ENCODE measurements at places on chromosomes 11 and 22. TPM values are rescaled to one million over a fixed set of nuclear protein-coding genes. Genes with fewer than 3 reads are reported as not detected.

SDHAF2 gene
- total RNA-seq, result 67.8 TPM

OR9G1 gene
- not detected for total RNA-seq

EPS8L2 gene
- 0.12 TPM for total RNA-seq

MN1 gene
- total RNA-seq, result 0.79 TPM

RASD2 gene
- 0.08 TPM for total RNA-seq

EIF4ENIF1 gene
- 3.4 TPM for total RNA-seq

IFITM1 gene
- 179 TPM for total RNA-seq

DYNC2H1 gene
- total RNA-seq, result 6.1 TPM

C11orf91 gene
- total RNA-seq, result not detected

APLNR gene
- total RNA-seq, result not detected

UPK3A gene
- not detected for total RNA-seq

TBX1 gene
- total RNA-seq, result not detected

MYO7A gene
- total RNA-seq, result 0.35 TPM

PLAAT4 gene
- 49.3 TPM for total RNA-seq

ANGPTL5 gene
- total RNA-seq, result not detected

KRTAP5-11 gene
- not detected for total RNA-seq

MMP13 gene
- total RNA-seq, result 15.8 TPM

SCUBE2 gene
- 0.10 TPM for total RNA-seq

SYNGR1 gene
- 19.9 TPM for total RNA-seq

ENTHD1 gene
- not detected for total RNA-seq

CD3D gene
- not detected for total RNA-seq

BLID gene
- 0.16 TPM for total RNA-seq

WBP2NL gene
- not detected for total RNA-seq

SCARF2 gene
- 7.7 TPM for total RNA-seq

SYTL2 gene
- total RNA-seq, result 61.4 TPM

DERL3 gene
- total RNA-seq, result 1.6 TPM

OR52I1 gene
- not detected for total RNA-seq

SCGB1C1 gene
- not detected for total RNA-seq

CCS gene
- 25.3 TPM for total RNA-seq

POU2AF1 gene
- total RNA-seq, result not detected

SCGB1A1 gene
- not detected for total RNA-seq

TRPC6 gene
- not detected for total RNA-seq

CDCA5 gene
- 28.7 TPM for total RNA-seq

CBX7 gene
- total RNA-seq, result 0.37 TPM

GAL3ST1 gene
- not detected for total RNA-seq

DEUP1 gene
- not detected for total RNA-seq

FOSL1 gene
- total RNA-seq, result 12.9 TPM

DEFB131B gene
- total RNA-seq, result not detected

SMC1B gene
- not detected for total RNA-seq

FOLH1 gene
- total RNA-seq, result 1.5 TPM

P2RY6 gene
- 2.5 TPM for total RNA-seq

OR4A16 gene
- not detected for total RNA-seq

NAT10 gene
- total RNA-seq, result 43.4 TPM

PKP3 gene
- 2.4 TPM for total RNA-seq

TSSK2 gene
- not detected for total RNA-seq

UBQLN3 gene
- total RNA-seq, result not detected

SCN3B gene
- total RNA-seq, result not detected

RAC2 gene
- 20.9 TPM for total RNA-seq
